ENCODE measurements at places on chromosomes 2 and 18.

DNA sequence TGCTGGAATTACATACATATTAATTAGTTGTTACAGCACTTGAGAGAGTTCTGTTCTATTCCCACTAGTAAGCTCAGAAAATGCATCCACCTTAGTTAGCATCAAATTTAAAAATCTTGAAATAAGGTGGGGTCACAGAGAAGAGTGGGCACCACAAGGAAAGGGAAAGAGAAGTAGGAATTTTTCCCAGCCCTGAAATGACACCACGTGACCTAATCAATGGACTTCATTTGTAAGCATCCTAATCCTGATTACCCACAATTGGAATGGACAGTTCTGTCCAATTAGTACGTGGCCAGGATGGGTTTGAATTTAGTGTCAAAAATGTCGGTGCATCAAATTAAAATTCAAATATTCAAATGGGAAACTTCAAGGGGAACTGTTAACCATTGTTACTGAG is 186.8 kb downstream of the FIGN start:
- DNase-seq: no peak

- no peak for DNase-seq
Observed at GRCh38 chr2:78721355-78722033, 304.0 kb upstream of the REG3G start.

- DNase-seq: peak; percentile 34
Observed at GRCh38 chr2:232434091-232434490, 21.9 kb upstream of the ALPI start.

DNA sequence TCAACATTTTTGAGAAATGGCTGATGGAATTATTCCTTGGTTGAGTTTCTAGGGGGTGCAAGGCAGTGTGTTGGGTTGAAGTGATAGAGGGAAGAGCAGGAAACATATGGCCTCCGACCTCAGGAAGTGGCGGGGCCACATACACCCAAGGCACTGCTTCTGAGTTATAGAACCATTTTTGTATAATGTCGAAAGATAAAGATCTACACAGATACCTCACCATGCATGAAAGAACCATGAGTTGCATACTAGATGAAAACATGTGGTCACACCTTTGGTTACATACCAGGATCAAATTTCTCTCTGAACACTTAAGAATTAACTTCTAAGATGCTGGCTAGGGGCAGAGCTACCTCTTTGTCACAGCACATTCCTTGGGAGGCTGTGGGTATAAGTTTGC is 23.2 kb downstream of the LAMA3 start:
- DNase-seq: no peak

GRCh38 chr2:218671654-218672566 is at the start of the genes RNF25 and STK36:
Gene RNF25, minus strand, starts transcription at chr2:218672002. Its CDS starts 32 bp downstream, at chr2:218671970.
Gene STK36, plus strand, starts transcription at chr2:218672086. Its CDS starts 744 bp downstream, at chr2:218672830.
- peak; percentile 91 for DNase-seq

DNA sequence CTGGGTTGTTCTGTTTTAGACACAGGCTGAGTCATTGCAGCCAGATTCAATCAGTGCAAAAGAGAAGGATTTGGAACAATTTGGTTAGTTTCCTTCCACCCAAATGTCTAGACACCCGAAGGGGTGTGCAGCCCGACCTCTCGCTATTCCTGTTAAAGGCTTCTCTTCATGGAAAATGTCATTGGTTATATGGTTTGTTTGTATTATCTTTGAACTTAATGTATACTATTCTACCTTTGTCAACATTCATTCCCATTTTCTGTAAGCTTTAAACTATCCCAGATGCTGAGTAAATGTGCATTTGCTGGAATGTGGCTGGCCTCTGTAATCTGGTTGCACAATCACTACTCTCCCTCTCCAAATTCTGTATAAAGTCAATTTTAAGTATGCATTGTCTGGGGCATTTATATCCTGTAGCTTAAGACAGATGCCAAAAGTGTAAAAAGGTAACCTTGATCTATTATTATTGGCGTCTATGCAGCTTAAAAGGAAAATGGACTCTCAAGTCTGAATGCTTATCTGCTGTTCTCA is 80.4 kb upstream of the RND3 start:
- no peak for DNase-seq
